ENCODE measurements at places on chromosomes 12 and 14.

DNA sequence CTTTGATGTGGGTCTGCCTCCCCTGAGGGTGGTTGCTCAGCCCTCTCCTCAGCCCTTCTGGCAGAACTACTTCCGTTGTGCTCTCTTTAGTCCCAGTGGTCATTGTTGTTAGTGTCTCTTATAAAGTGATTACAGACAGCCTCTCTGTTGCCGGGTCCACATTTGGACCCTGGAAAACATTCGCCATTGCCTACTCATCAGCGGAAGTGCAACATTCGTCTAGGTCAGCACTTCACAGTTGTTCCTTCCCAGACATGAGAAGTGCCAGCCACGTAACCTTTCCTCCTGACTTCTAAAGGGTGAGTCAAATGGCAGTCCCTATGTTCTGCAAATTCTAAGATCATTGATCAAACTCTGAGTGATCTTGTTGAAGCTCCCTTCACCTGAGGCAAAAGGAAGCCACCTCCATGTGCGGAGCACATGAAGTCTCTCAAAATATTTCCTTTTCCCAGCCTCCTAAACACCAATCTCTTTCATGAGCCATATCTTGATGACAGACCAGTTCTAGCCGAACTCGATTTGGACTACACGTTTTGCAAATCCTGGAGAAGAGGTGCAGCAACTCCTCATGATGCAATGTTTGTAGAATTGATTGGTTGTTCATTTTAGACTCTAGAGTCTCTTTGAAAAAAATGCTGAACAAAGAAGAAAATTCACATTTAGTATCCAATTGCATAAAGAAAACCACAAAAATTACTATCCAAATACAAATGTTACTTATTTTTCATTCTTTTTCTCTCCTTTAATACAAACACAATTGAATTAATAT is 163.8 kb downstream of the RPL10L start:
- DNase-seq, result no peak

DNA sequence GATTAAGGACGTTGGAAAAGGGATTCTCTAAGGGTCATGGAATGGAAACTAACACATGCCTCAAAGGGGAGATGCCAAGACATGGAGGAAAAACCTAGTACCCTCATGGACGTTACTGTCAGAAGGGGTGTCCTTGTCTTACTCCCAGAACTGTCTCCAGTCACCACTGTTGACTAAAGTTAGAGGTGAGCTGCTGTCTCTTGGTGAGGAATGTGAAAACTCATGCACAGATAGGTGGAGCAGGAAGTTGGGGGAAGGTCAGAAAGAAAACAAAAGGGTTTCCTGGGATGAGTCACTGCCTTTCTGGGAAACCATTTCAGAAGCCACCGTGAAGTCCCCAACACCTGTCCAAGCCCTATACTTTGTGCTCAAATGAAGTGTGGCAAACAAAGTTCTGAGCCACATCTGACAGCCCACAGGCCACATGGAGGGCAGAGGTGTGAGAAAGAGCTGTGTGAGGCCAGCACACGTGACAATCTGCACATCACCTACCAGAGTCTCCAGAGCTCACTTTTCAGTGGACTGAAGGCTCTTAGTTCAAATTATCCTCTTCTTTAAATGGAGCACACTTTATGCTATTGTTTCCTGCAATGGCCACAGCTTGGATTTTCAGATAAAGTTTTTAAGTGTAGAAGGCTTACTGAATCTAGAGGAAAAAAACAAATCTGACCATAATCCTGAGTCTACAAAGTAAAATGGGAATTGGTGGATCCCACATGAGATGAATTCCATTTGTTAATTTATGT is 92.9 kb upstream of the EGLN3 start:
- peak; percentile 99 for DNase-seq

GRCh38 chr14:74965486-74966153 is 10.2 kb upstream of the PGF start:
- no peak for DNase-seq

DNA sequence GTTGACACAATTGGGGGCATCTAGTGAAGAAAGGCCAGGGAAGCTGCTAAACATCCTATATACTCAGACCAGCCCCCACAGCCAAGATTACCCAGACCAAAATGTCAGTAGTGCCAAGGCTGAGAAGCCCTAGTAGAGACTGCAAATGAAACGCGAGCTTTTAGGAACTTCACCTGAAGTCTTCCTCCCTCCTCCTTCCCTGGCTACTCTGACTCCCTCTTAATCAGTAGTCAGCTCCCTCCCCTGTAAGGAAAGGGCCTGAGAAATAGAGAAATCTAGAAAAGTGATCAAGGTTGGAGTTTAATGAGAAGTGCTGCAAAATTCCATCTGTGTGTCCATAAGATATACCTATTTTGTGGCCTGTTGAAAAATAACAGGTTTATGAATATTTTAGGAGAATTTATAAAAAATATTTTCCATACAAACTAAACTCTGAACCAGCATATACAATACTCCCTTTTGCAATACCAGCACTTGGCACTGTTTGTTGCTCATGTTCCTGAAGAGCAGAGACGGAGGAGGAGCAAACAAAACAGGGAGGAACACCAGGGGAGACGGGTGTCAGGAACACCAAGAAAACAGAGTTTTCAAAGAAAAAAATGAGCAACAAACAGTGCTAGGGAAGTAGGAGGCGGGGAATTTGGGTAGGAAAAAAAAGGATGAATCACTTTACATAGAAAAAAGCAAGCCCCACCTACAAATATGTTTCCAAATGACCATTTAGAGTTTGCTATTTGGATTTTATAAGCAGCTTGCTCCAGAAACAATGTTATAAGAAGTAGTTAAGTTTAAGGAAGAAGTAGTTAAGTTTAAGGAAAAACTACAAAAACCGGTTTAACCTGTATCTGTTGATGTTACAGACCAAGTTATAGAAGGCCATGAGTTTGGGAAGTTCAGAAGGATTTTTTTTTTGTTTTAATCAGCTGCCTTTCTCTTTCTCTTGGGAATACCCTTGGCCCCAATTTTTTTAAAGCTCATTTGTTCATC is 282.1 kb upstream of the GRIP1 start:
- no peak for DNase-seq

DNA sequence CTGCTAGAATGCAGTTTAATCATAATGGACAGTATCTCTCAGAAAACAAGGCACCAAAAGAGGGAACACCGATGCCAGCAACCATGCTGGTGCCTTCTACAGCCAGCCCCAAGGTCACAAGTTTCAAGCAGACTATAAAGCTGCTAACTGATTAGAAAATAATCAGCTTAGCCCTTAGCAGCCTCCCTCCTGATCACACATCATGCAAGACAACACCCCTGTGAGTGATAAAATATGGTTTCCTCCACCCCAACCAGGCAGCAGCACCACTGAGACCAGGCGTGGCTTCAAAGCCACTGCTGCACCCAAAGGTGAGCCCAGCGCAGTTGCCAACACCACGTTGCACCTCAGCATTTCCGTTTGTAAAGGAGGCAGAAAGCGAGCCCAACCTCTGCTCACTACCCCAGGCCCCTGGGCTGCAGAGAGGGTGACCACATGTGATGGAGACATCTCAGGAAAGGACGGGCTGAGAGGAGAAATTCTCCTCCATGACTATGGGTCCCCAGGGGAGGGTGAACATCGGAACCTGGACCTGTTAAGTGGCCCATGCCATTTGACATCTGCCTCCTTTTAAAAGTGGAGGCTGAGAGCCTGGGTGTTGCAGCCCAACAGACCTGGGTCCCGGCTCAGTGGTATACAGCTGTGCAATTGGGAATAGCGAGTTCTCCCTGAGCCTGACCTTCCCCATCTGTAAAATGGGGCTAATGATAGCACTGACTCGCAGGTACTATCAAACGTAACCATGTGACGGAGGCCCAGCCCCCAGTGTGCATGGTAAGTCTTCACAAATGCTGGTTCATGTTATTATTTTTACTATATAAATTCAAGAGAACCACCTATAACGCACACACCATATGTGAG is 11.5 kb downstream of the ZFP36L1 start:
- DNase-seq, result peak; percentile 85

GRCh38 chr12:70534466-70534865 is 102.8 kb downstream of the PTPRB start:
- DNase-seq, result no peak

- DNase-seq, result peak; percentile 28
Observed at GRCh38 chr12:726281-727140, 25.9 kb upstream of the WNK1 start.

- peak; percentile 79 for DNase-seq
Observed at GRCh38 chr14:55271572-55272298, 514 bp downstream of the FBXO34 start.

- peak; percentile 29 for DNase-seq
Observed at GRCh38 chr14:94974893-94975292, 182.4 kb downstream of the DICER1 start.
